ENCODE measurements at places on chromosomes 5 and 9.

DNA sequence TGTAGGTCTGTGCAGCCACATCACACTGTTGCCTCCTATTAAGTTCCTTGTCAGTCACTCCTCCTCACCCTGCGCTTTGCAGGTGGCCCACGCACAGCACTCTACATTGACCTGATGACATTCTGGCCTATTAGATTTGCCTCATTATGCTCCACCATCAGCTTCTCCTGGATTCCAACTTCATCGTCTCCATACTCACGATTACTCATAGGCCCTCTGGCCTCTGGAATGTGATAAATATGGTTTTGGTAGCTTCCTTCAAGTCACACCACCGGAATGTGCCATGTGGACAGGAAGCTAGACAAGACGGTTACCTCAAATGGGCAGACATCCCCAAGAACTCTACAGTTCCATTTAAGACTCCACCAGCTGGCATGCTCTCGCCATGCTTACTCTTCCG is 158.0 kb upstream of the LHFPL2 start:
- no peak for DNase-seq

DNA sequence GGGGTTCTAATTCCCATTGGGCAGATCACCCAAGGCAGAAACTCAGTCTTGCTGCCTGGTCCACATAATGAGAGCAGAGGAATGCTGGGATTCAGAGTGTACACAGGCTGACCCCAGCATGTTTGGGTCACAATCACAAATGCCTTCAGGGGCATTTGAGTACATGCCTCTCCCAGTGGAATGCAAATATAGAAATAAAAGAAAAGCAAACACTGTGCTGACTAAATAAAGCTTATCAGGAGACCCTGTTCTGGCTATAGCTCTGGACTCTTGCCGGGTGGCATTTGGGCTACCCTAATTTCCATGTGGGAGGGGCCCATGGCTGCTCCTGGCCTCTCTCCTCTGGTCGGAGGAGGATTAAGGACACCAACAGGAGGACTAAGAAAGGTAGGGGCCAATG is 121.4 kb downstream of the DOCK8 start:
- DNase-seq = no peak

DNA sequence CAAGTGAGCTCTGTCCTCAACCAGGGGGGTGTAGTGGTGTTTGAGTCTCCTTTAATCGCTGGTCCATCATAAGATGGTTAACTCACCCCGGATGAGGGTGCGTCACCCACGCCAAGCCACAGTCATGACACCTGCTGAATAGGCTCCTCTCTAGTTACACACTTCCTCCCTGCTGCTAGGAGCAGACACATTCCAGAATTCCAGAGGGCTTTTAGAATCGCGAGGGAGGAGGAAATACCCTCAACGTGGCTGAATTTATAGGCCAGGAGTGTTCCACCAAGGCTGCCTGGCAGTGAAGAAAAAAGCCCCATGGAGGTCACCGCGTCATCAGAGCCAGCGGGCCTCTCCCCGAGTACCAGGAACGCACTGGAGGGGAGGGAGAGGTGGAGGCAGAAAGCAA is 5.1 kb downstream of the GLRX start:
- DNase-seq = peak; percentile 43

GRCh38 chr5:119340597-119341218 is 15.1 kb upstream of the TNFAIP8 start:
- peak; percentile 37 for DNase-seq

DNA sequence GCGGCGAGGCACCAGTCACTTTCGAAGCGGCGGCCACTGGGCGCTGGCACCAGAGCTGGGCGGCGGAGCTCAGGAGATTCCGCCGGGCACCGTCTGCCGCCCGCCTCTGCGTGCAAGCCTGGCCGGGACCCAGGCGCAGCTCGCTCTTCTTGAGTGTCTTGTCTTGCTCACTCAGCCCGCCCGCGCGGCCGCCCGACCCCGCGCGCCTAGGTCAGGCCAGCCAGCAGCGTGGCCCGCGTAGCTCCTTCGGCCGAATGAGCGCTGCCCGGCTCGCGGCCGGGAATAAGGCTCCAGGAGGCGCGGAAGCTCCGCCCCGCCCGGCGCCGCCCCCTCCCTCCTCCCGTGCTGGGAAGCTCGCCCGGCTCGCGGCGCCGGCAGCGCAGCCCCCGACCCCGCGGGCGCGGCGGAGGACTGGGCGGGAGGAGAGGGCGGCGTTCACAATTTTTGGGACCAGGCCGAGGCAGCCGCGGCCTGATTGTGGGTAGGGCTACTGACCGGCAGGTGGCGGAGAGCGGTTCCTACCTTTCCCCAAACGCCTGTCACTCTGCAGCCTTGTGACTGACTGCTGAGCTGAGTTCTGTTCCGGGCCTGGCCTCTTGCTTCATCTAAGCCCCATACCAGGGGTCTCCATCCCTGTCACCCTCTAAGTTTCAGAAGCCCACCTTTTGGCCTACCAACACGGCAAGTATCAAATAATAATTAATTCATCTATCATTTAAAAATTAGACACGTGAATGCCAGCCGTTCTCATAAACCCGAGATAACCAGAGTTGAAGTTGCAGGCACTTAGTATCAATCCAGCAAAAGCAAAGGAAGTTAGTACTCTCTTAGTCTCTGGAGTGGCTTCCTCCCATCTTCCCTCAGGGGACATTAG is at the start of gene HBEGF:
Gene HBEGF, minus strand, starts transcription at position 256 of the 874 bp plus-strand sequence. CDS start 275 bp downstream, outside the sequence.
- peak; percentile 49 for DNase-seq

DNA sequence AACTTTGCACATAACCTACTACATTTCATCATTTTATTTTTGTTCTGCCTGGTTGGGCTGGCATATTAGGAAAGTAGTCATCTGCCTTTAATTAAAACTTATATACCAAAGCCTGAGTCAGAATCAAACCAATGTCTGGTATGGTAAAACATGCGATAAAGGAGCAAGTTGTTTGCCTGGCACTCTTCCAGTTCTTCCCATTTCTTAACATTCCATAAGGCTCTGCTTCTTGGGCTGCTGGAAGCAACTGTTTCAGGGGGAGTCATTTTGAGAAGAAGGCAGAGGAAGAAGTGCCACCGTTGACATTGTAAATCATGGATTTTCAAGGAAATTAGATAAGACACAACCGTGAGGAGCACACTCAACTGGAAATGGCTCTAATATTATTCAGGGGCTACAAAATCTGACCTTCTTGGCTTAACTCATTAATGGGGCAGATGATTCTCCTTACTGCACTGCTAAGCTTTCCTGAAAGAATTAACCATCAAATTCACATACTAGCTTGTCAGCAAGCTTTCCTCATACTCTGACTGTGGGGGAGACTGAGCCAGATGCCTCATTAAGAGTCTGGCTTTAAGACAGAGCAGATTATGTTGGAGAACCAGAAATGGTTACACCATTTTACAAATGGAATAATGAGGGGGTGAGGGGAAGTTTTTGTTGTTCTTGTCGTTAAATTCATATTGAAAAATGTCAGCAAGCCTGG is 391.0 kb downstream of the TMEM232 start:
- no peak for DNase-seq

- DNase-seq = no peak
Measured at GRCh38 chr5:39420482-39421145, 4.2 kb downstream of the DAB2 start.

GRCh38 chr5:72646246-72646866 is 139.1 kb upstream of the ZNF366 start:
- DNase-seq = no peak

GRCh38 chr5:141822144-141822543 is 56.1 kb downstream of the PCDH1 start:
- DNase-seq = no peak

DNA sequence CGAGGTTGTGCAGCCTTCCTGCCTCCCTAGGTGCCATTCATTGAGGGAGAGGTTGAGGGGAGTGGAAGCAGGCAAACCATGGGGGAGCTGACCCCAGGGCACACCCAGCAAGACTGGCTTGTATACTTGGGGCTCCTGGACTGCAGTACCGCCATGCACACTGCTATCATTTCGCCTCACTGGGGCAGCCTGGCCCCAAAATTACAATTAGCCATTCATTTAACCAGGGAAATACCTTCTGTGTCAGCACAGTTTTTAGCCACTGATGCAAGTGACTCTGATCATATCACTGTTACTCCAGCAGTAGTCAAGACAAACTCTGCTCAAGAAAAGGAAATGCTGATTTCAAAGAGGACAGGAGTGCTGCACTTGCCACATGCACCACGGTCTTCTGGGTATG is 109.7 kb downstream of the TRIO start:
- no peak for DNase-seq

- no peak for DNase-seq
Measured at GRCh38 chr5:93294199-93294598, 286.8 kb downstream of the NR2F1-AS1 start.

DNA sequence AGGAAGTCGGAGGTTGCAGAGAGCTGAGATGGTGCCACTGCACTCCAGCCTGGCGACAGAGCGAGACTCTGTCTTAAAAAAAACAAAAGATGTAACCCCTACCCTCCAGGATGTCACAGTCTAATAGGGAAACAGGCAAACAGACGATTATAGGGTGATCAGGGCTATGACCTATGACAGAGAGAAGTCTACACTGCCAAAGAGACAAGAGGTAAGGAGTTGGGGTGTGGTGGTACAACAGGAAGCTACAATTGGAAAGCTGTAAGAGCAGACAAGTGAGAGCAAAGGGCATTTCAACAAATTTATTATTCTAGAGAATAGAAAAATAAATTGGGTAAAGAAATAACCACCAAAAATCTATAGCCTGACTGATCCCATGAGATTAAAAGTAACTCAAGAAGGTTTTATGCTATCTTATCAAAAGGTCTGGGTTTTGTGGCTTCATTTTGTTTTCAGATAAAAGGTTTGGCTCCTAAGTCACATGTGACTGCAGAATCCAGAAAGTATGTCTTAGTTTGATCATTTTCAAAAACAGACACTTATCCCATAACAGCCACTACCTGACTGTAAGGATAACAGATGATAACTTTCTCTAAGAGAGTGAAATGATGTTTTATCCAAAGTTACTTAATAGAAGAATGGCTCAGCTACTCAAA is 7.3 kb downstream of the CDC26 start:
- no peak for DNase-seq

DNA sequence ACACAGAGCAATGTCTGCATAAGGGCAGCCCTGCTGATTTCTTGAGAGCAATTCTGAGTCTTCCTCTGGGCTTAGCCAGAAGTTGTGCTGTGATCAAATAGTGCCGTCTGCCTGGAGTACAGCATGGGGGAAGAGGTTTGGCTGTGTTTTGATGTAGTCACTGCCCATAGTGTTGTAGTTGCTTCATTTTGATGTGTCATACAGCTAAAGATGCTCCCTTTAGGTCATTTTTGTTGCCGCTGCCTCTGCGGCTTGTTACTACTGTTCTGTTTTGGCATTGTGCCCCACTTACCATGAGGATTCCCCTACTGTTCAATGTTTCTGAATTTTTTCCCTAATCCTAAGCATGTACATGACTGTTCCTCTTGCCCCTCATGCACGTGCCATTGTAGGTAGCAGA is 23.0 kb downstream of the SLC36A1 start:
- no peak for DNase-seq

DNA sequence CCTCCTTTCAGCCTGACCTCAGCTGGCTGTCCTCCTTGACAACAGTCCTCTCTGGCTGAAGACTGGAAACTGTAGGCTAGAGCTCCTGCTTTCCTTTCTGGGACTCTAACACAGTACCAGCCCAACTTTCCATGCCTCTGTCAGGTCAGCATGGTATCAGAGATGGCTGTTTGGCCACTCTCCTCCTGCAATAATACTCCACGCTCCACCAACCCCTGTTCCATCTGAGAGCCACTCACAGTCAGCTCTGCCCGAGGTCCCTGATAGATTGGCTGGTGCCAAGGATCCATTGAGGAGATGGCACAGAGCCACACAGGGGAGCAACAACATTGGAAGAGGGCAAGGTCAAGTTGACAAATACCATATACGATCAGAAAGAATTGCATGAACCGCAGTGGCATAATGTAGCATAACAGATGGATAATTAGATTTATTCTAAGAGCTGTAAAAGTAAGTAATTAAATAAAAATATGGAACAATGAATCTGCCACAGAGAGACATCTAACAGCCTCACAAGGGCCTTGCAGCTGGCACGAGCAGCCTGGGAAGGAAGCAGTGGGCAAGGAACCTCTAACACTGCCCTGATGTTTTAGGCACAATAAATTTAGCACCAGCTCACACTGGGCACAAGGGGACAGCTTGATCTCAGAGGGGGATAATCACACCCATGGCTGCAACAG is 94.3 kb upstream of the LRRTM2 start:
- no peak for DNase-seq

- peak; percentile 77 for DNase-seq
Measured at GRCh38 chr9:96686638-96687335, 31.7 kb upstream of the PRXL2C start.

DNA sequence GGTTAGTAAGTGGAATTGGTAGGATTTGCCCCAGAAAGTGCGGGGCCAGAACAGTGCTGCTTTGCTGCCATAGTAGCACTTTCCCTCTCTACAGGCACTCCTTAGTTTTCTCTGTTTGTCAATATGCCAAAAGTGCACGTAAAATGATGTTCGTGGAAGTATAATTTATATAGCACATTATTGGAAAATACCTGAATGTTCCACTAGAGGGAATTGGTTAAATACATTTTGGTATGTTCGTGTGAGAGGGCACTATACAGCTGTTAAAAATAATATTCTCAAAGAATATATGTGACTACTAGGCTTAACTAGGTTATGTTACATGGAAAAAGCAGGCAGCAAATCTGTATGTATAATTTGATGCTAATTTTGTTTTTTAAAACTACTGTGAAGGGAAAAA is 184.0 kb upstream of the GDNF start:
- no peak for DNase-seq

- DNase-seq = no peak
Measured at GRCh38 chr5:128649192-128649591, 111.1 kb upstream of the FBN2 start.

DNA sequence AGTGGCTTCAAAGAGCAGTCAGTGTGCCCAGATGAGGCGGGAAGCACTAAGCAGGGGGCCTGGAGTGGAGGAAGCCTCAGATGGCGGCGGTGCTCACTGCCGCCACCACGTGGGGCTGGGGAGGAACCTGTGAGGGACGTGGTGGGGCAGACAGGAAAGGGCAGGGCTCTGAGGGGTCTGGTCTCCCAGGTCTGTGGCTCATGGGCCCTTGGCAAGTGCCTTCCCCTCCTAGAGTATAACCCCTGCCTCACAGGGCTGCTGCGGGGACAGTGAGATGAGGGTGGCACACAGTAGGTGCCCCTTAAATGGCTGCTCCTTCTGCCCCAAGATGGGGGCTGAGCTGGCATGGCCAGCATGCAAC is 26.6 kb downstream of the NR5A1 start:
- DNase-seq = no peak

Measured in stimulated activated naive CD4-positive, alpha-beta T cell treated with Interleukin-2 at 50 U/mL for 16 hours (primary cell).